ENCODE measurements at places on chromosomes 6 and 20. TPM values are rescaled to one million over a fixed set of nuclear protein-coding genes. Genes with fewer than 3 reads are reported as not detected.
A peak's percentile ranks its signal among the peaks of the same experiment; 100 is the strongest.

METTL24 gene
- total RNA-seq: not detected

EYS gene
- total RNA-seq: not detected

DNA sequence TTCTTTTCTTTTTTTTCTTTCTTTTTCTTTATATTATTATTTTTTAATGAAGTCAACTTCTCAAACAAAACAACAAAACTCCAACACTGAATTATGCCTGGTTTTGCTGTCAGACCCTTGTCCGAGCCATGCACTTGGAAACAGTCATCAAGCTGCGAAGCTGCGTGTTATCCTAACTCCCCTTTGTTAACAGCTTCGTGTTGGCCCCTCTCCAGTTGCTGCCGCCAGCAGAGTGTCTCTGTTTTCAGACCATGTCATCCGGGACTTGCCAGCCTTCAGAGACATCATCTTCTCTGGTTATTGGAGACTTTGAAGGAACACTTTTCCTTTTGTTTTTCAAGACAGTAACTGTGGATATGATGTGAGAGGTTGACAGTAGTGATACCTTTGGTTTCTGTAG is 83.1 kb downstream of the TRMT11 start:
- DNase-seq: no peak
- H3K36me3 ChIP-seq: peaks cover 13% of the 10 kb centered on the region
- no peak overlapping the region for H3K27ac ChIP-seq
- H3K4me1 ChIP-seq: no peaks in the 10 kb centered on the region

GRCh38 chr6:3957321-3957720 is 108.1 kb downstream of the FAM50B start:
- DNase-seq: no peak
- H3K4me1 ChIP-seq: no peaks in the 10 kb centered on the region
- H3K27ac ChIP-seq: no peak overlapping the region
- H3K4me3 ChIP-seq: no peak overlapping the region

CD24 gene
- 0.54 TPM for total RNA-seq

- H3K27me3 ChIP-seq: no peaks in the 10 kb centered on the region
- H3K4me1 ChIP-seq: peaks cover 12% of the 10 kb centered on the region
- no peak for DNase-seq
- no peak overlapping the region for H3K4me3 ChIP-seq
- H3K36me3 ChIP-seq: no peaks in the 10 kb centered on the region
- H3K27ac ChIP-seq: no peak overlapping the region
These were observed 222.3 kb upstream of the SMLR1 start for GRCh38 chr6:130604841-130605399.

GRCh38 chr20:47792021-47792618 is 6.8 kb upstream of the SULF2 start:
- H3K4me3 ChIP-seq: no peak overlapping the region
- H3K4me1 ChIP-seq: no peaks in the 10 kb centered on the region
- no peak overlapping the region for H3K27ac ChIP-seq
- H3K36me3 ChIP-seq: no peaks in the 10 kb centered on the region

SYCP2 gene
- total RNA-seq: 3.9 TPM

- DNase-seq: no peak
- no peak overlapping the region for H3K4me3 ChIP-seq
- no peak overlapping the region for H3K27ac ChIP-seq
These were observed 49.3 kb downstream of the PHACTR2 start for GRCh38 chr6:143727035-143727434.

GRCh38 chr20:39880890-39881289 is 808.1 kb downstream of the MAFB start:
- peaks cover 4% of the 10 kb centered on the region for H3K27me3 ChIP-seq
- H3K36me3 ChIP-seq: no peaks in the 10 kb centered on the region
- no peak for DNase-seq

DNA sequence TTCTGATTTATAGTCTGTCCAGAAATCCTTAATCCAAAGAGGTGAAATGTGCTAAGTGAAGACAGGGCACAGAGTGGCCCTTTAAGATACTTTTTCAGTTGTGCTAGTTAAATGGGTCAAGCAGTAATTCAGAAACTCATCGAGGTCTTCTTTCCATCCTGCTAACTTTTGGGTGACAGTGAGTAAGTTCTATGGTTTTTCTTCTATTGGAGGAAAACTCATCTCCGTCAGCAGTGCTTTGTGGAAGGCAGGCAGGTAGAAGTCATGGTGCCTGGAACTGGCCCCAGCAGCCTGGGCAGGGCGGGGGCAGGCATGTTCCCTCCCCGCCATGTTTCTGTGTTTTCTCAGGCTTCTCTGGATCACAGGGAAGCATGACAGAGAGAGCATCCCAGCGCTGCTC is 66.5 kb upstream of the SCP2D1 start:
- H3K4me1 ChIP-seq: peaks cover 3% of the 10 kb centered on the region
- H3K4me3 ChIP-seq: no peak overlapping the region
- no peaks in the 10 kb centered on the region for H3K27me3 ChIP-seq
- peaks cover 6% of the 10 kb centered on the region for H3K36me3 ChIP-seq
- DNase-seq: no peak

TRIM15 gene
- not detected for total RNA-seq

TGM2 gene
- not detected for total RNA-seq

ARMH2 gene
- total RNA-seq: 0.40 TPM

DNA sequence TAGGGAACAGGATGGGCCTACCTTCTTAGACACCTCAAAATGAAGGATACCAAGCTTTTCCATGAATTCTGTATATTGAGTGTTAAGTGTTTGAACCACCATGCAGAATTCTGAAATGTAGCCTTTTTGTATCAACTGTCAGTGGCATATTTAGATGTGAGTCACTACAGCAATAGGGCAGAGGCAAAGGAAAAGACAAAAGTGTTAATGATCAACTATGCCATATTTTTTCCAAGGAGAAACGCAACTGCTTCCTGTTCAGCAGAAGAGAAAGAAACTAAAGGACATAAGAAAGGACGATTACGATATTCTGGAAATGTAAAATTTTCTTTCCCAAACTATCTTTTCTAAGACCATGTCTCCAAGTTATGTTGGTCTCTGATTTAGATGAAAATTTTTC is 104.6 kb upstream of the RSPO3 start:
- no peak for DNase-seq
- H3K4me1 ChIP-seq: no peaks in the 10 kb centered on the region
- no peak overlapping the region for H3K4me3 ChIP-seq

OSER1 gene
- 20.9 TPM for total RNA-seq

GRCh38 chr6:158621694-158622544 is 22.6 kb downstream of the DYNLT1 start:
- H3K4me3 ChIP-seq: no peak overlapping the region
- H3K4me1 ChIP-seq: peaks cover 8% of the 10 kb centered on the region
- no peak for DNase-seq
- no peaks in the 10 kb centered on the region for H3K27me3 ChIP-seq

DEFB124 gene
- total RNA-seq: not detected

NT5E gene
- total RNA-seq: 6.7 TPM

SUN5 gene
- not detected for total RNA-seq

GRCh38 chr20:43936805-43937204 is 22.2 kb downstream of the TOX2 start:
- DNase-seq: no peak
- peaks cover 9% of the 10 kb centered on the region for H3K4me1 ChIP-seq
- H3K4me3 ChIP-seq: no peak overlapping the region
- H3K27ac ChIP-seq: no peak overlapping the region
- no peaks in the 10 kb centered on the region for H3K36me3 ChIP-seq

CD109 gene
- total RNA-seq: 9.5 TPM

GRCh38 chr20:1533059-1533458 is 24.4 kb downstream of the SIRPD start:
- peaks cover 2% of the 10 kb centered on the region for H3K27me3 ChIP-seq
- H3K4me1 ChIP-seq: peaks cover 9% of the 10 kb centered on the region
- H3K4me3 ChIP-seq: no peak overlapping the region
- no peaks in the 10 kb centered on the region for H3K36me3 ChIP-seq
- H3K27ac ChIP-seq: no peak overlapping the region
- no peak for DNase-seq

DNA sequence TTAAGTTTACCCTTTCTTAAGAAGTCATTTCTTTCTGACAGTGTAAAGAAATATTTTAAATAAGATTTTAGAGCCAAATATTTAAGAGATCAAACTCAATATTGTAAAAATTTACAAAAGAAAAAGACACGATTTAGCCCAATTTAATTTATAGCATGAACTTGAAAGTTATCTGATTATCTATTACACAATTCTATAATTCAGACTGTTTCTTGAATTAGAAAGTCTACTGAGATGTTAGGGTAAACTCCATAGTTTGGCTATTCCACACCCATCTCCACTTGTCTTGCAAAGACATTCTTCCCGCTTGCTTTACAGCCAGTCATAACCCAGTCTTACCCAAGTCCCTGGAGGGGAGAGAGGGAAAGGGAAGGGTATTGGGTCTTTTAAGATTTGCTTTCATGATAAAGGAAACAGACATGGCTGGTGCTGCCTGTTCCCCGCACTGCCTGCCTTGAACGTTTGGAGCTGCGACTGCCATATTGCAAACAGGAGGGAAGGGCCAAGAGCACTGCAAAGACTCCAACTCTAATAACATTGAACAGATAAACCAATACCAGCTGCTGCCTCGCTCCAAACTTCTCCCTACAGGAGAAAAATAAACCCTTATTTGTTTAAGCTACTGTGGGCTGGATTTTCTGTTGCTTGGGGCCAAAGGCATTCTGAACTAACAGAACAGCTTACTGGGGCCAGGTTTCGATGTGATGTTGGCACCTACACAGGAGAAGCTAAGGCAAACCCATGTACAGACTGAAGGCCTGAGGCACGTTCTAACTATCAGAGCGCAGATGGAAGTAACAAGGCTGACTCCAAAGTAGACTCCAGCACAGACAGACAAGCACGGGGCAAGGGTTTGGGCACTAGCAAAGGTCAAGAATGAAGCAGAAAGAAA is 552.3 kb upstream of the JARID2 start:
- no peak overlapping the region for H3K4me3 ChIP-seq
- H3K27me3 ChIP-seq: peaks cover 4% of the 10 kb centered on the region
- H3K4me1 ChIP-seq: no peaks in the 10 kb centered on the region
- H3K27ac ChIP-seq: no peak overlapping the region

SMLR1 gene
- total RNA-seq: not detected

DNA sequence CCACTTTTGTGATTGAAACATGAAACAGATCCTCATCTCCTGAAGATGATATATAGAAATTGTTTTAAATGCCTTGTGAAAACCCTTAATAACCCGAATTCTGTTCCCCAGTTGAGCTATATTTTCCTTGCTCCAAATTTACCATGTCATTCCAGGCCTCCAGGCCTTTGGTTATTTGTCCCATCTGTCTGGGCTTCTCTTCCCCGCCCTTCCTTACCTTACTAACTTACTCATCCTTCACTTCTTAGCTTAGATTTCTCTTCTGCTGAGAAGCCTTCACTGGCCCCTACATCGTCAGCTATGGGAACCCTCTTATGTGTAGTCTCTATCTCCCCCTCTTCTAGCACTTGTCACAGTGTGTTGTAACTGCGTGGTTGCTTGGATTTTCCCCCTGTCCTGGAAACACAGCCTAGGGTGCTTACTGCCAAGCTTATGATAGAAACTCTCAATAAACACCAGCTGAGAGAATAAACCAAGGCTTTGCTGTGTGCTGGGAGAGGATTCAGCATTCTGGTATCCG is 68.6 kb downstream of the SGK1 start:
- no peaks in the 10 kb centered on the region for H3K27me3 ChIP-seq
- DNase-seq: no peak
- peaks cover 52% of the 10 kb centered on the region for H3K4me1 ChIP-seq
- peak overlapping the region; percentile 97 for H3K27ac ChIP-seq

DNA sequence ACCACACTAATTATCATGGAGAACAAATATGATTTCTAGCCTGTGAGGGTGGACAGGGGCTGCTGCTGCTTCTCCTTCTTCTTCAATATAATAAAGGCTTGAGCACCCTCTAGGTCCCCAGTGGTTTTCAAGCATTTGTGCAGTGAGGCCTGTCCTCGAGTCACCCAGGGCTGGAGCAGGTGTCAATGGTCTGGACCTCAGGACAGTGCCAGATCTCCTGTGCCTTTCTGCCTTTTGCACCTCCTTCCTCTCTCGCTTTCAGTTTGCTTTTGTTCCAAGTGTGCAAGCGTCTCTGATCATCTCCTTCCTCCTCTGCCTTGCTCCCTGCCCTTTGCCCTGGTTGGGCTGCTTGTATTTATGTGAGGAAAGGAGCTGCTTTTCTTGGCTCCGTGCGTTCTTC is 152.2 kb upstream of the SYNDIG1 start:
- no peak for DNase-seq
- H3K4me1 ChIP-seq: peaks cover 16% of the 10 kb centered on the region
- H3K27me3 ChIP-seq: no peaks in the 10 kb centered on the region
- no peak overlapping the region for H3K27ac ChIP-seq
- H3K36me3 ChIP-seq: no peaks in the 10 kb centered on the region
- H3K4me3 ChIP-seq: no peak overlapping the region

DNA sequence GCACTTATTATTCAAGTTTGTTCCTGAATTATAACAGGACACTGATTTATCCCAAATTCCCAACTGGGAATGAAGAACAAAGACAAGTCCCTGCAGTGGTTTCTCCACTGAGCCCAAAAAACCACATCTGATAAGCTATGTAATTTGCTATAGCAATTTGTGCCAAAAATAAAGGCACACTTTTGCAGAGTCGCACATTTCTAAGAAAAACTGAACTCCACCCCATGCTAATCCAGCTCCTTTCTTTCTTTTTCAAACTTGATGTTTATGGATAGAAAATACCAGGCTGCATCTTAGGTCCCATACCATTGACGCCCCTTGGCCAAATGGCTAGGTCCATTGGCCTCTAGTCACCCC is 170.2 kb upstream of the CITED2 start:
- H3K4me1 ChIP-seq: peaks cover 20% of the 10 kb centered on the region
- no peak for DNase-seq
- no peak overlapping the region for H3K27ac ChIP-seq
- no peak overlapping the region for H3K4me3 ChIP-seq

LPA gene
- not detected for total RNA-seq

MLIP gene
- total RNA-seq: not detected

CTCFL gene
- not detected for total RNA-seq

DNA sequence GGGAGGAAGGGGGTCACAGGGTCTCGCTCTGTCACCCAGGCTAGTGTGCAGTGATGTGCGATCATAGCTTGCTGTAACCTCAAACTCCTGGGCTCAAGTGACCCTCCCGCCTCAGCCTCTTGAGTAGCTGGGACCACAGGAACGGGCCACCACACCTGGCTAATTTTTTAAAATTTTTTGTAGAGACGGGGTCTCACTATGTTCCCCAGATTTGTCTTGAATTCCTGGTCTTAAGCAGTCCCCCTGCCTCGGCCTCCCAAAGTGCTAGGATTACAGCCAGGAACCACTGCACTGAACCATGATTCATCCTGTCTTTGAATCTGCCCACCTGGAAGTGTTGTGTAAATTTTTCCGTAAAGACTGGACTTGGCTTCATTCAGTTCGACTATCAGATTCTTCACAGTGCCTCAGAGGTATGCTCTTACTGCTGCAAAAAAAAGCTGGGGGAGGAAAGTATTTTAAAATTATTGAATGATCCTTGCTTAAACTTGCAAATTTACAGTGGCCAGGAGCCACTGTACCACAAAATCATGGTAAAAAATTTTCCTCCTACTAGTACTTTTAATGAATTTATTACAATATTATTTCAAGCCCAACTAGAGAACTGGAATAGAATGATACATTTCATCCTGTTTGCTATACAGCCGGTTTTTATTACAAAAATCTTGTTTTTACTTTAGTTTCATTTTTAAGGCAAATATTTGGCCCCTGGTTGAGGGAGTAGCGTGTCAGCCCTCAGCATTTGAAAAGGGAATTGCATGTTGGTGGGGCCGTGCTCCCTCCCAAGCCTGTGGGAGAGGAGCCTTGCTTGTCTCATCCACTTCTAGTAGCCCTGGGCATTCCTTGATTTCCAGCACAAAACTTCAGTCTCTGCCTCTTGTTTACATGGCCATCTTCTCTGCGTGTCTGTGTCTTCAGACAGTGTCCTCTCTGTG is 202.5 kb upstream of the SGK1 start:
- H3K36me3 ChIP-seq: no peaks in the 10 kb centered on the region
- H3K27me3 ChIP-seq: no peaks in the 10 kb centered on the region
- no peak overlapping the region for H3K4me3 ChIP-seq
- no peak for DNase-seq
- peaks cover 46% of the 10 kb centered on the region for H3K4me1 ChIP-seq
